ENCODE measurements at places on chromosomes 4 and X.
A peak's percentile ranks its signal among the peaks of the same experiment; 100 is the strongest.

DNA sequence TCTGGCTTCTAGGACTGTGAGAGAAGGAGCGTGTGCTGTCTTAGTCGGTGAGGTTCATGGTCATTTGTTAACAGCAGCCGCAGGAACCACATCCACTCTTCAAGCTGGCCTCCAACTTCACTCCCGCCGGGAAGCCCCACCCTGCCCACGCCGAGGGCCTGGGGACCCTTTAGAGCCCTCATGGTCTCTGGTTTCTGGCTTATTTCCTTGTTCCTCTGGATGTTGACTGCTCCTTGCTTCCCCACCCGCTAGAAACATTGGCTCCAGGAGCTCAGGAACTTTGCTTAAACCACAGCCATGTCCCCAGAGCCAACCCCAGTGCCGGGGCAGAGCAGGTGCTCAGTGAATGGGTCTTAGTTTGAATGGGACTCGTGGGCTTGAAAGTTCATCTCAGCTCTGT lies 40.8 kb downstream of the HTRA3 start:
- DNase-seq, result no peak

DNA sequence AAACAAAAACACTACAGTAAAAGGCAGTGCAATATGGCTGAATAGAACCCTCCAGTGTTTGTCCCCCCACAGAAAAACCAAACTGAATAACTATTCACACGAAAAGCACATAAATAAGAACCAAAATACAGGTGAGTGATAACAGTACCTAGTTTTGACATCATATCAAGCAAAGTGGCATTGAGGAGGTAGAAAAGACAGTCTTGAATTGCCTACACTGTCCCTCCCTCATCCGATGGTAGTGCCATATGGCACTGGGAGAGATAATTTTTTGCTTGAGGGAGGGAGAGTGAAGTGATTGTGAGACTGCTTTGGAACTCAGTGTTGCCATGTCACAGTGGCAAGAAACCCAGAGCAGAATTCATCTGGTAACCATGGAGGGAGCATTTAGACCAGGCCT lies 99.2 kb downstream of the GPR174 start:
- no peak for DNase-seq

GRCh38 chr4:67861513-67861912 lies 22.3 kb downstream of the TMPRSS11D start:
- no peak for DNase-seq

GRCh38 chrX:30483996-30484395 lies 93.6 kb downstream of the TASL start:
- DNase-seq, result no peak

DNA sequence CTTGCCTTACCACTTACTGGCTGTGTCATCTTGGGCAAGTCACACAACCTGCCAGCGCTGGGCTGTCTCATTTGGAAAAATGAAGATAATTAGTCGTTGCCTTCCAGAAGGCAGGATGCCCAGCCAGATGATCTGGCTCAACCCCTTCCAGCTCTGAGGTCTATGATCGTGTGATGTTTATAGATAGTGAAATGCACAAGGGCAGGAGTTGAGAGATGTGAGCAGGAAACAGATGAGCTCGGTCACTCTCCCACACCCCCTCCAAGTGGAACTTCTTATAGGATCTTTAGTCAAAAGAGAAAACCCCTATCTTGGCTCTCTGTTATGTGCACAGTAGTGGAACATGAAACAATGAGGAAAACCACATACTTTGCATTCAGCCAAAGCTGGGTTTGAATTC lies 336.8 kb upstream of the PPARGC1A start:
- no peak for DNase-seq

DNA sequence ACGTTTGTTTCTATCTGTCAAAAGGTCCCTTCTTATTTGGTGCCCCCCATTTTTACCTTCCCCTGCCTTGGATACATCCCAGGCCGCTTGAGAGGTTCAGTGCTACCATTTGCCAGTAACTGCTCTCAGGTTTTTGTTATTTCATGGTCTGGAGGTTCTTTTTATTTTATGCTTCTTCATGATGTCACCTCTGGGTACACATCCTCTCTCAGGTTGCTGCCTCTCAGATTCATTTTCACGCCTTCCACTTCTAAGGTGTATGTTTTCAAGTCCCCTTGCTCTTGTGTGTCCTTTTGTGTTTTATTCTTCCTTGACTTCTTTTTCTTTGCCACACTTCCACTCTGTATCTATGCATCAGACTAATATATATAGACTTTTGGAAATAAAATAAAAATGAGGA lies 640.1 kb upstream of the AADAT start:
- no peak for DNase-seq

DNA sequence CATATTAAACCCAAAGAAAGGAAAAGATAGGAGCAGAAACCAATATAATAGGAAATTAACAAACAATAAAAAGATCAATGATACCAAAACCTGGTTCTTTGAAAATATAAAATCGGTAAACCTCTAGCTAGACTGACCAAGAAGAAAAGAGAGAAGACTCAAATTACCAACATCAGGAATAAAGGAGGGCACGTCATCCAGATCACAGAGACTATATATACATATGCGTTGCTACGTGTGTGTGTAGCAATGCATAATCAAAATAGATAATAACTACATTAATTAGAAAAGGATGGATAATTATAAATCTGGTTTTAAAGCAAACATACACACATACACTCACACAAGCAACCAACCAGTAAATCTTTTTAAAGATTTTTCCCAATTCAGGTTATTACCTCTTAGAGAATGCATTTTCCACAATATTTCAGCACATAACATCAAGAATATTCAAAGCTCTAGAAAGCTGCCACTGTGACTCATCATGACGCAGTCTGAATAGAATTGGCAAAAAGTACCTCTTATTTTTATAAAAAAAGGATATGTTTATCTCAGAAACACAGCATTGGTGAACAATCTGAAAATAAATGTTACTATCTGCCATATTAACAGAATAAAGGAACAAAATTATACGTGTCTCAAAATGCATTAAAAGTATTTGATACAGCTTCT lies 41.4 kb upstream of the USP9X start:
- DNase-seq, result no peak

GRCh38 chrX:151987108-151987507 lies 12.6 kb upstream of the GABRE start:
- no peak for DNase-seq

GRCh38 chrX:132652871-132653270 lies 164.0 kb upstream of the MBNL3 start:
- no peak for DNase-seq

DNA sequence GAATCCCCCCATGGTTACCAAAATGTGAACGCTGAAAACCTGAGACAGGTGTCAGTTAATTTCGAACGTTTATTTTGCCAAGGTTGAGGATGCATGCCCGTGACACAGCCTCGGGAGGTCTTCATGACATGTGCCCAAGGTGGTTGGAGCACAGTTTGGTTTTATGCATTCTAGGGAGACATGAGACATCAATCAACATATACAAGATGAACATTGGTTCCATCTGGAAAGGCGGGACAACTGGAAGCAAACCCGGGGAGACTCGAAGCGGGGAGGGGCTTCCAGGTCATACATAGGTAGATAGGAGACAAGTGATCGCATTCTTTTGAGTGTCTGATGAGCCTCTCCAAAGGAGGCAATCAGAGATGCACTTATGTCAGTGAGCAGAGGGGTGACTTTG lies 11.0 kb upstream of the SH3BP2 start:
- DNase-seq, result peak; percentile 25
